ENCODE measurements at places on chromosomes 2 and 18.

DNA sequence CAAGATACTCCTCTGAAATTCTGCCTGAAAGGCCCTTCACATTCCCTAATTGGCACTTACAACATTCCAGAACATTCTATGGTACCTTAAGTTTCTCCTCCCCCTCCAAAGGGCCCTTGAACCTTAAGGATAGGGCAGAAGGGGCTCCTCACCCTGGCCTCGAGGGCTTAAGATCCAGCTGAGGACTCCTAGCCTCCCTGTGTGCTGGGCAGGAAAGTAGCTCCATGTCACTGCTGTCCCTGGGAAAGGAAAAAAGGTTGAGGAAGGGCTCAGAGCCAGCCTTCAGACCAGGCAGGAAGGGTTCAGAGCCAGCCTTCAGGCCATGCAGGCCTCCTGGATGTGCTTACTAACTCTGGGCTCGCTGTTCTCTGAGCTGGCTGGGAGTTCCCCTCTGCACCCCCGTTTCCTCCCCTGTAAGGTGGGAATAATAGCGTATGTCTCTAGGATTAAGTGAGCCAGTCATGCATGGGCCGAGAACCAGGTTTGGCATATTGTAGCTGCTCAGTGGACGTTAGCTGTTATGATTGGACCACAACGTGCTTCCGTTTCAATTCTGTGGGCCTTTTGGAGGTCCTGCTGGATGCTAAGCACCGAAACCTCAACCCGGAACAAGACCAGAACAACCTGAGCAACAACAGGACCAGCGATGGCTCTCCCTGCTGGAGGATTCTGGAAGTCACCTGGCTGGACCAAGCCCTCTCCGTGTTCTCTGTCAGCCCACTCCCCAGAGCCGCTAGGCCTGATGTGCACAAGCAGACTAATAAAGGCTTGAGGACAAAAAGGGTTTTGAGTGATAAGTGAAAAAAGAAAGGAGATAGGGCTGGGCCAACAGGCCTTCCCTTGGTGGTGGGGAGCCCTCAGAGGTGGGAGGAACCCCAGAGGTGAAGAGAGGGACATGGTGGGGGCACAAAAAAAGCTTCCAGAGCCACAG, 1.0 kb upstream of the B3GNT7 start:
- DNase-seq, result no peak

DNA sequence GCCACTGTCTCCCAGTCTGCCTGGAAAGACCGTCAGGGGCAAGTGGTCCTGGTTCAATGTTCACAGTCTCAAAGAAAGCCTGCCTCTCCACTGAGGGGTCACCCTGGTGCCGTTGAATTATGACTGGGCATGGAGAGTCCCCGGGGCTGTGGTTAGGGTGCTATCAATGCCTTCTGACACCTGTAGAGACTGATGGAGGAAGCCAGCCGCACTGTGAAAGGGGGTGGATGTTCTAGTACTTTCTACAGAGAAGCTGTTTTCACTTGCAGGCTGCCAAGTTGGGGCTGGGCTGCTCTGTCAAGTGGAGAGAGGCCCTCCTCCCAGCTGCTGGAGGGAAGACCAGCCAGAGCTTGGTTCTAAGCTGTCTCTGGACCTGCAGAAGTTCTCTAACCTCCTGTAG, 80.5 kb downstream of the BCL2L11 start:
- no peak for DNase-seq

DNA sequence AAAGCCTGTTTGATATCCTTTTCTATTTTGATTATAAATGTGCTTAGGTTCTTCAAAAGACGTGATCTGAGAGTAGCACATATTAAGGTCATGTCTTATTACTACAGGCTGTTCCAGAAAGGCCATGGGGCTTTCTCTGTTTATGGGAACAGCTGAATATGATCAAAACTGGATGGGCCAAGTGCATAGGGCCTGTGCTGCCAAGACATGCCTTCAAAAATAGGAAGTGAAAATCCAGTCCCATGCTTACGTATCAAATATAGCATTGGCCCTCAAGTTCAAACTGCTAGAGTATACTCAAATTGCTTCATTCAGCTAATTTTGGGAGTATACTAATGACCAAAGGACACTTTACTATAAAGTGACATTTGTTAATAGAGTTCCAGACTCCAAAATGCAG, 24.1 kb downstream of the SLC25A52 start:
- no peak for DNase-seq

DNA sequence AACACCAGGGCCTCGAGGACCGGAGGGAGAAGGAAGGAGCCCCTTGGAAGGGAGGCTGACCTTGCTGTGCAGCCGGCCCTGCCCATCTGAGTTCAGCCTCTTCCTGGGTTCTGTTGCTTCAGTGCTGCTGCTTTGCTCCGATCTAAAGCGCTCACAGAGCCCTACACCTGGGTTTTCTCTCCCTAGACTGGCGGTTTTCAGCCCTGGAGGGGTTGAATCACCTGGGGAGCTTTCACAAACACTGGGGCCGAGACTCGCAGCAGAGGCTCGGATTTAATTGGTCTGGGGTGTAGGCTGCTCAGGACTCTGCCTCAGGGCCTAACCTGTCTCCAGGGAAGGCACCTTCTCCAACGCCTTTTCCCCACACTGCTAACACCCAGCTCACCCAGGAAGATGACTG, 40.9 kb upstream of the SMAD7 start:
- no peak for DNase-seq

DNA sequence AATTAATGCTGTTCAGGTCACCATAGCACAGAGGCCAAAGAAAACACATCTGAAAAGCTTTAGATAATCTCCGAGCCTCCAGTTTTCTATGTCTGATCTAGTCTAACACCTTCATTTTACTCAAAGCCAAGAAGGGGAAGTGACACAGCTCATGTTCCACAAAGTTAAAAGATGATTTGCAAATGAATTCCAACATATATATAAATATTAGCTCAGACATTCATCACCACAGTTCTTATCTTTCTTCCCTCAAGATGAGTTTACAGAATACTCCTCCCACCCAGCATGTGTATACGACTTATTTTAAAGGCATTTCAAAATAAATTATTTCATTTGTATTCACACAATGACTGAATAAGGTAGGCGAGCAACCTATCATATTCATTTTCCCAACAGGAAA, 82.4 kb downstream of the AAK1 start:
- DNase-seq, result no peak

DNA sequence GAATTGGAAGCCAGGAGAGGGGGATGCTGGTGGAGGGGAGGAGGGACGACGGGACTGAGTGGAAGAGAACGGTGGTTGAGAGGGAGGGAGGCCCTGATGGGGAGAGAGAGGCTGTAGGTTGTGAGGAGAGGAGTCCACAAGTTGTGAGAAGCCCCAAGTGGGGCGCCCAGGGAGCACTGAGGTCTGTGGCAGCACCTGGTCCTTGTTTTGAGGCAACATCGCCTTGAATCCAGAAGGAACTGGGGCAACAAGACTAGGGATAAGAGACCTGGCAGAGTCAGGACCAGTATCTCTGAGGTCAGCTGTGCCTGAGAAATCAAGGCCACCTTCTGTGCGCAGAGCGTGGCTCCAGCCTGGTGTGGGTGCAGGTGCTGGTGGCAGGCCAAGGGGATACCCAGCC, 1.1 kb downstream of the PRR30 start:
- no peak for DNase-seq
